ENCODE measurements at places on chromosomes 3 and 15. TPM values are rescaled to one million over a fixed set of nuclear protein-coding genes. Genes with fewer than 3 reads are reported as not detected.

CLDN18 gene
- 2.7 TPM for polyA plus RNA-seq

TRPM7 gene
- polyA plus RNA-seq = 59.4 TPM

DZIP1L gene
- polyA plus RNA-seq = 26.7 TPM

SNX1 gene
- polyA plus RNA-seq = 128 TPM

GOLGA8J gene
- 2.9 TPM for polyA plus RNA-seq

TIGIT gene
- 0.08 TPM for polyA plus RNA-seq

TRH gene
- 0.12 TPM for polyA plus RNA-seq

CPEB1 gene
- polyA plus RNA-seq = 2.2 TPM

THAP10 gene
- 8.1 TPM for polyA plus RNA-seq

GRCh38 chr3:65578861-65579260 is 459.9 kb downstream of the MAGI1 start:
- no peak for DNase-seq

- no peak for DNase-seq
These were observed 50.7 kb downstream of the UMPS start for GRCh38 chr3:124780761-124781475.

GRCh38 chr3:152554980-152555379 is 280.0 kb upstream of the P2RY1 start:
- no peak for DNase-seq

DNA sequence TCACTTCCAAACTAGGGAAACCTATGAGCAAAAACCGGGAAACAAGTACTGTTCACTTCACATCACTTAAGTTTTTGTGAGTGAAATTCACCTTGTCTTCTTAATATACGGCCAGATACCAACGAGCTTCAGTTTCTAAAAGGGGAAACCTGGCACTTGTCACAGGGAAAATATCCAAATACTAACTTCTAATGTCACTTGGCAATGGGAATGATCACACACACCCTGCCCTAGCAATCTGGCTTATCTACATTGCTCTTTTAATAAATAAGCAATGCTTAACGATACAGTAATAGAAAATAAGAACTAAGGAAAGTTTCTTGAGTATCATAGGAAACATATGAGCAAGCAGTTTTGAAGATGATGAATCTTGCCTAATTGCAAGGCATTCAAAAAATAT is 34.6 kb upstream of the PLOD2 start:
- no peak for DNase-seq

DNA sequence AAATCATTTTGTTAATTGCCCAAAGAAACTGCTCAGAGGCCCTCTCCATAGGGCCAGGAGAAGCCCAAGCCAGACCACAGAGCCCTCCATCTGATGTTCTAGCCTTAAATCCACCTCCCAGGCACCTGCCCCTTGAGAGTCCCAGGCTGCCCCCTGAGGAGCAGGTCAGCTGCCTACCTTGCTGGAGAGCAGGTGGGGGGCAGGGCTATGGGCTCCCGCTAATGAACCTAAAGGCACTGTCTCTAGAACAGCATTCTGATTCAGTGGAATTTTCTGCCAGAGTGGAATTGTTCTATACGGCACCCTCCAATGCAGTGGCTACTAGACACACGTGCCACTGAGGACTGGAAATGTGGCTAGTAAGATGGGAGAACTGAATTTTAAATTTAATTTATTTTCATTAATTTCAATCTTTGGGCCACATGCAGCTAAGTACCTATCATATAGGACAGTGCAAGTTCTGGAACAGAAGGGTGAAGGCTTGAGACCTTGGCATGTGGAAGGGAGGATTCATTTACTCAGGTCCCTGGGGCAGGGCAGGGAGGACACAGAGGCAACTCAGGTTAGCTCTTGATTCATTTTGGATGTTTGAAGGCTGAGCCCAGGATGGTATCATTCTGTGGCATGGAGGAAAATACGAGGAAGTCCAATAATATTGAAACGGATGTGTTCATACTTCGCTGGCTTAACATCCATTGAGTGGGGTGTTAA is 11.4 kb downstream of the AMOTL2 start:
- no peak for DNase-seq

DNA sequence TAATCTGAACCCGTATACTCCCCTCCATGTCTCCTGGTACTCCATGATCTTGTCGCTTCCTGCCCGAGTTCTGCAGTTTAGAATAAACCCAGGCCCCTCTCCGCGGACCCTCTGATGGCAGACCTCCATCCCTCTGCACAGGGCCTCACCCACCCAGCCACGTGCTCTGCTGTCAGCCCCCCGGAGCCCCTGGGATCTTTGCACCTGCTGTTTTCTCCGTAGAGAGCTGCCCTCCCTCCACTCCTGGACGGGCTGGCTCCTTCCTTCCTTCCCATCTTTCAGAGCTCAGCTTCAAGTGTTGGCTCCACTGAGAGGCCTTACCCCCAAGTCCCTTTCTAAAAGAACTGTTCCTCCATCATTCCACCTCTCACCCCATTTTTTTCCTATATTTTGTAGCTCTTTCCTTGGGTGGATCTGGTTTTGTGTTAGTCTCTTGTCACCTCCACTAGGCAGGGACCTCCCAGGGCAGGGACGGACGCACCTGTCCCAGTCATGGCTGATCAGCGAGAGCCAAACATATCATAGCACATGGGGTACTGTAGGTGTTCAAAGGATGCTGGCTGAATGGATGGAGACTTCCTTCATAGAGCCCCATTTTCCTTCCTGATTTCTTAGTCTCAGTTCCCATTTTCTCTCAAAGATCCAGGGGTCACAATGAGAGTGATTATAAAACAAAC is 106.6 kb downstream of the VGLL4 start:
- no peak for DNase-seq

GRCh38 chr3:126664591-126665214 is 9.8 kb upstream of the TXNRD3 start:
- DNase-seq = no peak

GRCh38 chr3:151580591-151580990 is 119.7 kb upstream of the IGSF10 start:
- DNase-seq = peak; percentile 38

- DNase-seq = no peak
These were observed 295.8 kb upstream of the LRRN1 start for GRCh38 chr3:3503411-3503810.

- DNase-seq = no peak
These were observed 65.6 kb downstream of the NIPA2 start for GRCh38 chr15:22903961-22904534.

DNA sequence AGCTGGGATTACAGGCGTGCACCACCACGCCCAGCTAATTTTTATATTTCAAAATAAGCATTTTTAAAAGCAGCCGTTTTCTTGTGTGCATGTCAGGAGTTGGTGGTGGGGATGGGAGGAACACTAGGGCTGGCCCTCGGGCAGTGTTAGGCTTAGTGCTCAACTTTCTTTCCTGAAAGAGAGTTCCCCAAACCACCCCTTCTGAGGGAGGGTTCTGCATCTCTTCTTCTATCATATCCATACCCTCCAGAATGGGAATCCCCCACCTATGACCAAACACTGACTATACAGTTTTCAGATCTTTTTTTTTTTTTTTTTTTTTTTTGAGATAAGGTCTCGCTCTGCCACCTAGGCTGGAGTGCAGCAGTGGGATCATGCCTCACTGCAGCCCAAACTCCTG is 12.5 kb downstream of the PFKFB4 start:
- DNase-seq = no peak

GRCh38 chr3:179646177-179646576 is 6.7 kb upstream of the USP13 start:
- DNase-seq = no peak

- DNase-seq = no peak
These were observed 234.3 kb downstream of the TLE3 start for GRCh38 chr15:69863446-69863845.

DNA sequence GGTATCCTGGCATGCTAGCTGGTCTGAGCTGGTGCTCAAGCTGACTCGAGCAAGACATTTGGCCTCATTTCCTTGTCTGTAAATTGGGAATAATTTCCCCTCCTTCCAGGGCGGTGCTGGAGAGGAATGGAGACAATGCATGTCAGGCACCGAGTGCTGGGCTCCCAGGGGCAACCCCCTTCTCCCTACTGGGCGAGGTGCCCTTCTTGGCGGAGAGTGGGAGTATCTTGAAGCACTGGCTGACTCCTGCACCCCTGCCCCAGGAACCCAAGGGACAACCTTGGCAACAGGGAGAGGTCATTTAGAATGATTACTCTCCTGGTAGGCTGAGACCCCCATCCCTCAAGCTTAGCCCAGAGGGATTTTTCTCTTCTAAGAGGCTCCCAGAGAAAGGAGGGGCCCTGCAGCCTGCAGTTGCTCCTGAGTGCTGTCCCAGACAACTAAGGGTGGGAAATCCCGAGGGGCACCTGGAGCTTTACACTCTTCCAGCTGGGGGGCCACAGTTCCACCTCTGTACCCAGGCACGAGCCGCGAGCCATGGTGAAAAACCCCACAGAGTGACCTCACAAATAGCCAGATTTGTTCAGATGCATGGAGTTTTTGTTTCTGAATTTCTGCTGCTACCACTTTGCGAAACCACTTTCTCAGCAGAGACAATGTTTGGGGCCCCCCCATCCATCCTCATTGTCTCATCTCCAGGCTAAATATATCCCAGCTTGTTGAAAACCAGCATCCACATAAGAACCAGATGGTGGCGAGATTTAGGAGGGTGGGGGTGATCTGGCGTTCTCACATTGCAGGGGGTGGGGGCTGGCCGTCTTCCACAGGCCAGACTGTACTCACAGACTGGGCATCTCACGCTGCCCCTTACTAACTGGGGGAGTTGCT is 44.8 kb downstream of the ABTB1 start:
- no peak for DNase-seq

DNA sequence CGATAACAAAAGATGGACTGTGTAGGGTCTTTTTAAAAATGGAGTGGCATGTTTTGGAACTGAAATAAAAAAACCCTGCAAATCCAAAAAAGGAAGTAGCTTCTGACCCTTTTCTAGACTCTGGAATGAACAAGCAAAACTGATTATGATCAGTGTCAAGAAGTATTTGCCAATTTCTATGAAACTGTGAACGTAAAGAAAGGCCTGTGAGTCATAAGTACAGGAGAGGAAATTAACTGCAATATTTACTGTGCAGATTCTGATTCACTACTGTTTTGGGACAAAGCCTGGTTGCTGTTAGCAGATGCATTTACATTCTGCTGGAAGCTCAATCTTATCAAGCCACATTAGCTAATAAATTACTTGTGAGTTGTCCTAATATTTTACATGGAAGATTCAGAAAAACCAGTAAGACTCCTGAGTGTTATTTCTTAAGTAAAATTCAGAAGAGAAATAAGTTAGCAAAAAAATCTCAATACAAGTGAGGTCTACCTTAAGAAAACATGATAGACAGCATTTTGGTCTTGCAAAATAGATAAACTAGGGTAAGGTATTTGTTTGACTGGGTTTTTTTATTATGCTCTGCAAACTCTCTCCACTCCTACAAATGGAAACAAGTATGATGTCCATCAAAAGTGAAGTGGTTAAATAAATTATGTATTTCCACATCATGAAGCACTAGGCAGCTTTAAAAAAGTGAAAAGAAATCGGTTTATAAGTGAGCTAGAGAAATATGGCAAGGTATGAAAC is 90.2 kb upstream of the LMOD3 start:
- DNase-seq = no peak

DNA sequence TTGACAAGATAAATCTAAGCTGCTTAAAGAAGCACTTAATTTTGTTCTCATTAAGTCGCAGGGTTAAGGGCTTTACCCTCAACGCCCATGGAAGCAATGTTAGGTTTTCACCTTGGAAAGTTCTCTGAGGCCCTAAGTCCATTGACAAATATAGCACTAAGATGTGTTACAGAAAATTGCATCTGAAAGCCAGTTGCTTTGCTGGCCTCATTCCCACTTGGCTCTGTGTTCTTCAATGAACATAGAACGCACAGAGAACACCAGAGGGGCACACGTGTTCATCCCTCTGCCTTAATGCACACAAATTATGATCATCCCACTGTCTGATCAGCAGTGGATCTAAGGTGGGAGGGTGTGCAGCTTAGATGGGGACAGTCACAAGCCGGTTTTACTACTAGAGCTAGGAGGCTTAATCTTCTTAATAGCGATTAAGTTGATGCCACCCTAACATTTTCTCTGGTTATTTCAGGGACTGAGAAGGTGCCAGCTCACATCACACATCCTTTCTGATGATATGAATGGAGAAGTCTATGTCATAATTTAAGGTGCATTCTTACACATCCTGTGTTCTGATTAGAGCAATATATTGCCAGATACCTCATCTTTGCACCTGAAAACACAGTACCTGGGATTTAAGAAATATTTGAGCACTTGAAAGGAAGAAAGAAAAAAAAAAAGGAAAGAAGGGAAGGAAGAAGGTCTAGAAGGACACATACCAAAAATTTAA is 224.4 kb upstream of the ICE2 start:
- DNase-seq = no peak

DNA sequence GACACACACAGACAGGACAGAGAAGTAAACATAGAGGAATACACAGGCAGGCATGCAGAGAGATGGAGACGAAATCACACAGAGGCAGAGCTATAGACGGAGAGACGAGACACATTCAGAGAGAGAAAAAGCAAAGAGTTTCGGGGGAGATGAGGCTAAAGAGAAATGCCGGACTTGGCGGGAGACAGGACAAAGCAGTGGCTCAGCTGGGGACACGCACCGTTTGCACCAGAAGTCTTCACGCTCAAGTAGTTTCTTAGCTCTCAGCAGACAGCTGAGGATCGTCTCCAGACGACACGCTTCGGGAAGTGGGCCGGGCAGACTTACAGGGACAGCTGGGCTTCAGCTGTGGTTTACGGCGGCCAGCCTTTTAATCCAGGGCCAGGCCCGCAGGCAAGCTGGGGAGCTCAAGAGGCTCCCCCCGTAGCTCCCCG is 56.2 kb upstream of the DLG1 start:
- DNase-seq = peak; percentile 84

- no peak for DNase-seq
These were observed 52.6 kb upstream of the FRMD4B start for GRCh38 chr3:69438476-69438875.

GRCh38 chr3:34106879-34107278 is 308.4 kb downstream of the PDCD6IP start:
- DNase-seq = peak; percentile 62

DNA sequence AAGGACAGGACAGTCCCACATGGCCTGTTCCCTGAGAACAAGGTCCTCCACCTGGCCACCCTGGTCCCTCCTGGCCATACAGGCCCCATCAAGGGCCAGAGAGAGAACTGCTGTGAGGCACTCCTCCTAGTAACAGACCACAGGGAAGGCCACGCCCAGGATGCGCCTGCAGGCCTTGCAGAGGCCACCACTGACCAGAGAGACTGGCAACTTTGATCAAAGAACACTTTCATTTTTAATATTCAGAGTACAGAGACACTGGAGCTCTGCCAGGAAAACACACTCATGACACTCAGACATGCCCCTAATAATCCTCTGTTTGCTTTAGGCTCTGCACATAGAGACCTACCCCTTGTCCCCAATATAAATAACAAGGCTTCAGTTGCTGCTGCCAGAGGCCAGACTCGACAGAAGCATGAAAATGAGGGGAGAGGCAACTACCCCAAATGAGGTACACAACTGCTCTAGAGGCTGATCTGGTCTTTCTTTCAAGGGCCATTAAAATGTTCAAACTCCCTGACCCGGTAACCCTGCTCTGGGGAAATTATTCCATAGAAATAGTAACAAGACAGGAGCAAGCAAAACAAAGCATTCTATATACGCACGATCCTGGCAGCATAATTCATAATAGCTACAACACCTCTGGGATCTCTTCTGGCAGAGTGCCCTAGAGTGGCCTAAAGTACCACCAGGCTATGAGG is 44.8 kb downstream of the CCDC12 start:
- DNase-seq = no peak

- DNase-seq = no peak
These were observed 39.7 kb downstream of the DIPK2A start for GRCh38 chr3:144011251-144011799.
